Choroid plexus epithelial cell (primary cell): ENCODE measurements at places on chromosomes 5 and 9.
A peak's percentile ranks its signal among the peaks of the same experiment; 100 is the strongest.

GRCh38 chr5:179161901-179162300, 101.7 kb downstream of the ZNF354C start:
- no peak for DNase-seq

GRCh38 chr5:100434815-100435214, 100.4 kb upstream of the FAM174A start:
- DNase-seq = no peak

GRCh38 chr9:14515571-14516198, 177.5 kb downstream of the ZDHHC21 start:
- DNase-seq = no peak

DNA sequence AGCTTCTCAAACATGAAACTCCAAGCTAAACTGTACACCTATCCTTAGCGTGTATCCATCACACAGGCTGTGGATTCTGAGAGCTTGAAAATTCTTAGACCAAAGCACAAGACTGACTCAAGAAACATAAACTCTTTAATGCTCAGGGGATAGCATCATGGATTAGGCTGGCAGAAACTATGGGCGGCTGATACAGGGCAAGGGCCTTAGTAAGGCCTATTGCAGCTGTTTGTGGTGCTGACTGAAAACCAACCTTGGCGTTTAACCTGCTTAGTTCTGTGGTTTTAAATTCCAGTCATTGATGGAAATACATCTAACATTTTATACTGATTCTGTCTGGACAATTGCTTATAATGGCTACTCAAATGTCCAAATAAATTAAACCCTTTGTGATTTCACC, 183.7 kb downstream of the TLR4 start:
- no peak for DNase-seq

- DNase-seq = peak; percentile 23
These were observed 605 bp downstream of the CHSY3 start for GRCh38 chr5:129904667-129905472.

DNA sequence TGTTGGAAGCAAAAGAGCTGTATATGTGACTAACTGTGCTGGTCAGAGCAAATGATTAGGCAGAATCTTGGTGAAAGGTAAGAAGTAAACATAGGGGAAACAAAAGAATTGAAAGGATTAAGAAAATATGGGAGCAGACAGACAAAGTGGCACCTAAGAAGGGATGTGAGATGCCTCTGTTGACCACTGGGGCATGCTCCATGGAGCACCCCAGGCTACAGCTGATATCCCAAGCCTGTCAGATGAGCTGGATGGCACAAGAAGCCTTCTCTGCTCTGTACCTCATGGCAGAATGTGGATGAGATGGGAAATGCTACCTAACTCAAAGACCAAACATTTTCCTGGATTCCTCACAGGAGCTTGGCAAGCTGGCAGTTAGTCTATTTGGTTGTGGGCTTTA, 89.3 kb upstream of the SLIT3 start:
- DNase-seq = no peak

- DNase-seq = no peak
These were observed 96.1 kb upstream of the NR3C1 start for GRCh38 chr5:143499480-143500114.

- no peak for DNase-seq
These were observed 72.0 kb upstream of the NR4A3 start for GRCh38 chr9:99749641-99750040.

DNA sequence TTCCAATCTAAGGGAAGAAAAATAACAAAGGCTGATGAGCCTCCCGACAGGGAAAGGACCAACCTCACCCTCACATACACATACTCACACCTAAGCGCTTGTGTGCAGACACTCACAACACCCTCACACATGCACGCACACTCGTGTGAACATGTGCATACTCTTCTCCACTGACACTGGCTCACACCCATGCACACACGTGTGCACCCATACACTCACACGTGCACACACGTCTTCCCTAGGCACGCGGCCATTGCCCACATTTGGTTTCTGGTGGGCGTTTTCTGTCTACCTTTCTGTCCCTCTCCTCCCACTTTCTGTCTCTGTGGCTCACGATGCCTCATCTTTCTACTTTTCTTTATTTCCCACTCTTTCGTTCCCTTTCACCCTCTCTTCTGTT, 169.7 kb upstream of the MVB12B start:
- no peak for DNase-seq

- DNase-seq = no peak
These were observed 53.7 kb downstream of the ZNF622 start for GRCh38 chr5:16411741-16412455.

DNA sequence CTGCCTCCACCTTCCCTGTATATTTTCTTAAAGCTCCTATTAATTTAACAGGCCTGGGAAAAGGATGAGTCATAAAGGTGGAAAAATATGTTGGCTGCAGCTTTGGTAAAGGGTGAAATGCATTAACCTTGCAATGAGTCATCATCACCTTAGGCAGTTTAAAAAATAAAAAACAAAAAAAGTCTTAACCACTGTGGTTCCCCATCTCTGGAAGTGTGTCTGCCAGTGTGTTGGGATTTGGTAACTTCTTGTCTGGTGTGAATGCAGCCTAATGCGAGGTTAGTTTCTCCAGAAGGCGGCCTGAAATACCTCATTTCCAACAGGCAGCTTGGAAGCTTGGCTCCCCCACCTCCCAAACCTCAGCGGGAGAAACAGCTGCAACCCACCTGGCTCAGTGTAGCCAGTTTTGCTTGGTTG, 265.3 kb upstream of the GAS1 start:
- peak; percentile 52 for DNase-seq

DNA sequence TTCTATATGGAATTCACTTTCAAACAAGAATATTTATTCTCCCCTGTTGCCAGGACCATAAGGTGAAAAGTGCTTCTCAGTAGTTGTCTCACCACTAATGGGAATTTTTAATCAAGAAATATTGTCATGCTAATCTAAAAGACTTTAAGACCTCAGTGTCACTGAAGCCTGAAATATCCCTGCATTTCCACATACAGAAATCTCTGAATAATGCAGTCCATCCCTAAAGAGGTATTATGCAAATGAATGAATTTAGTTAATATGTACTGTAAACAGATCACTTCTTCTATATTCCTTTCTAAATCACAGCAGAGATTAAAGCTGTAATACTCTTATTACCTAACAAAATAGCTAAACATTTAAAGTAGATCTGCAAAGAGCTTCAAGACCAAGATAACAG, 531.1 kb upstream of the CDH6 start:
- no peak for DNase-seq

GRCh38 chr5:136311999-136312398, 53.3 kb downstream of the TRPC7 start:
- DNase-seq = no peak

GRCh38 chr5:84535281-84535680, 150.6 kb upstream of the EDIL3 start:
- peak; percentile 6 for DNase-seq

DNA sequence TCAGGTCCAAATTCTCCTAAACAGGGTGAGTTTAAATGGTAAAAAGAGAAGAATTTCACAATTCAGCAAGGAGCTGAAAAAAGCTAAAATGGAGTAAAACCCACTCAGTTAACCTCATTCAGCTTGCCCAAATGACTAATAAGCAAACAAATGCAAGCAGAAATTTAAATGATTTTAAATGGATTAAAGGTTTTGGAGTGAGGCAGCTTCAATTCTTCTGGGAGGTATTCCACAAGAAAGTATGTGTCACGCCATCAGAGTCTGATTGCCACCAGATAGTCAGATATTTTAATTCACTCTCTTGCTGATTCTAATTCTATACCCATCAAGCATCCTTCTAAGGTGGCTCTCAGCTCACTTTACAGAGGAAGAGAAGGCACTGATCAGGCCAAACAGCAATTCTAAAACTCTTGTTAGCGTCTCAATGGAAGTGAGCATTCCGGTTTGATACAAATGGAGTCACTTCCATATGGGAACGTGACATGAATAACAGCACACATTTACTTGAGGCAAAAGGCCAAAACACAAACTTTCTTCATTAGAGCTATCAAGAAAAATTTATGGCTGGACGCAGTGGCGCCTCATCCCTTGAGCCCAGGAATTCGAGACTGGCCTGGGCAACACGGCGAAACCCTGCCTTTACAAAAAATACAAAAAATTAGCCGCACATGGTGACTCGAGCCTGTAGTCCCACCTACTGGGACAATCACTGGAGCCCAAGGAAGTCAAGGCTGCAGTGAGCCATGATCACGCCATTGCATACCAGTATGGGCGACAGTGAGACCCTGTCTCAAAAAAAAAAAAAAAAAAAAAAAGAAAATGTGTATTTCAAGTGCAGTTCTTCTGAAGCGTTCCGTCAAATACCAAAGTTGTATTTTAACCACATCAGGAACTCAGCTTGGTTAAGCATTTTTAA, 2.0 kb downstream of the CLK4 start:
- peak; percentile 19 for DNase-seq

DNA sequence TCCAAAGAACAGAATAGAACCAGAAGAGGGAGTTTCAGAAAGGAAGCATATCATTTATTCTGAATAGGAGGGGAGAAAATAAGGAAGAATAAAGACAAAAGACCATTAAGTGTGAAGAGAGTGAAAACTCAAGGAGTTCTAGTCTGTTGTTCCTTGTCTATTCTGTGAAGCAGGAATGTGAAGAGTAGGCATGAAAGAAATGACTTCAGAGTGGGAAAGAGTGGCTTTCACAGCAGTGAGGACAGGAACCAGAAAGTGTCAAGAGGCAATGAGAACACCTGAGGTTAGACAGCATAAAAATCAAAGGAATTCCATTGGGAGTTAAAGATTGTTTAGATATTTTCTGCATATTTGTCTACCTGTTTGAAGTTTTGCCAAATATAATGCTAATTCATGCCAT, 768.8 kb upstream of the GRAMD2B start:
- no peak for DNase-seq

GRCh38 chr5:81829242-81829641, 78.3 kb upstream of the SSBP2 start:
- DNase-seq = no peak

DNA sequence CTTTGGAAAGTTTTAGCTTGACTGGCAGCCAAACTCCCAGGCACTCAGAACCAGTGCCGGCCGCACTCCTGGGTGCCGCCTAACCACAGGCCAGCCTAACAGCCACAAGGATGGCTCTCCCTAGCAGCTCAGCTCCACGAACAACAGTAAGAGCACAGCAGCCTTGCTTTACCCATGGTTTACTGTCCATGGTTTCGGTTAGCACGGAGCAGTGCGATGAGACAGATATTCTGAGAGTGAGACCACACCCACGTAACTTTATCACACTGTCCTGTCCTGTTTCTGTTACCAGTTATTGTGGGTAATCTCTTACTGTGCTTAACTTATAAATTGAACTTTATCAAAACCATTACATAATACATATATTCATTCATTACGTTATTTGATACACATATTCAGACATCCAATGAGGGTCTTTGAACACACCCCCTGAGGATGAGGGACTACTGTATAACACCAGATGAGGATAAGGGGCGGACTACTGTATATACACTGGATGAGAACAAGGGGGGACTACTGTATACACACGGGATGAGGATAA, 12.4 kb downstream of the CLPTM1L start:
- no peak for DNase-seq

DNA sequence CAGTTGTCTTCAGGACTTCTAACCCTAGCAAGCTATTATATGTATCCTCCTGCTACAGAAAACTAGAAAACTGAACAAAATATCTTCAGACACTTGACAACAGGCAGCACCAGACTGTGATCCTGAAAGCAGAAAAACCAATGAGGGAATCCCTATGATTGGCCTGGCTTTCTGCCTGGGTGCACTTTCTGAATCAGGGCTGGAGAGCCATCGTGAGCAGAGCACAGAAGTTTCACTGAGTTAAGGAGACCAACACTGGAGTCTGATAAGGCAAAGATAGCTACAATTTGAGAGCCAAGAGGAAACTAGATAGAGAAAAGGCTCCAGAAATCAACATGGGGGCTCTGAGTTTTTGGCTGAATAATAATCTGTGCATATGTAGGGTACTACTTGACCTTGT, 106.5 kb downstream of the FANCC start:
- DNase-seq = no peak

DNA sequence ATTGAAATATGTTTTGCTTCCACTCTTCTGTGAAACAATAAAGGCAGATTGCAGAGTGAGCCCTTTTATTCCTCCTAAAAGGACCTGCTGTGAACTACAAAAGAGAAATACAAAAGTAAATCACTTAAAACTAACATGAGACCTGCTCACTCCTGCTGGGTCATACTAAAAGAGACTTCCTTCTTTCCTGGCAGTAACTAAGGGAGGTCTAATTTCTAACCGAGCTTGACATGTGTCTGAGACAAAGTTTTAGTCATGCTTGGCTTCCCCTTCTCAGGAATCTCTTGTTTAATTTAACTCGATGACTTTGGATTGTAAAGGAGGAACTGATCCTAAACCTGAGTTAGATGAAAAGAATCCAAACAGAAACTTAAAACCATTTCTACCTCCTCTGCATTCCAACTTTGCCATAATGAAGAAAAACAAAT, 86.4 kb upstream of the CDH6 start:
- DNase-seq = peak; percentile 46

DNA sequence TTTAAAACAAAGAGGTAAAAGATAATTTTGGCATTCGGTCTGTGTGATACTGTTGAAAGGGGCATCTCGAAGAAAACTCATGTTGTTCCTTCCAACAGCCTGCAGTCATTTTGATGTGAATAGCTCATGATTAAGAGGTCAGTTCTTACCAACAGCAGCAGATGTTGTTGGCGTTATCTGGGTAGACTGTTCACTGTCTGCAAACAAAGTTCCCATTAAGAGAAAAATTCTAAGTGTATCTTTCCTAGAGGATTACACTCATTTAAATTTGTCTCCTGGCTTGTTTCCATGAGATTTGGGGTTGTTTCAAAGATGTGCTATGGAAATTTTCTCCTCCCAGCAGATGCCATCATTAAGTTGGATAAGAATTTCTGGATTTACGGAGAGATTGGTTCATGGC, 138.2 kb upstream of the RORB start:
- DNase-seq = no peak

DNA sequence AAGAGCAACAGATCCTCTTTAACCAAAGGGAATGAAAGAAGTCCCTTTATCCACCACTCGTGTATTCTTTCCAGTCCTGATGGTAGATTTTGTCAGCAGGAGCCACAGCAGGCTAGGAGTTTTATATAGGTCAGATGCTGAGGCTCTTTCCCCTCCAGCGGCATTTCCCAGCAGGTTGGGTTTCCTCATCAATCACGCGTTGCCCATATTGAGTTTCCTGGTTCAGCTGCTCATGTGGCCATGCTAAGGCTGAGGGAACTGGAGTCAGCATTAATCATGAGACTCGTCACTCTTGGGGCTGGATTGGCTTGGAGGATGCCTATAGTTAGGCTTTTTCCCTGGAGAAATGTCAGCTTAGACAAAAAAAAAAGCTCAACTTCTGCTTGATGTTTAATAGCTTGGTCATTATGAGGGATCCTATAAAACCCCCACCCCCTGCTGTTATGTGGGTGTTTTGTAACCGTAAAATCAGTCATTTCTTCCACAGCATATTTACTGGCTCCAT, 193.4 kb upstream of the GAS1 start:
- DNase-seq = peak; percentile 31

- no peak for DNase-seq
These were observed 451.0 kb upstream of the TUSC1 start for GRCh38 chr9:26129217-26129616.

DNA sequence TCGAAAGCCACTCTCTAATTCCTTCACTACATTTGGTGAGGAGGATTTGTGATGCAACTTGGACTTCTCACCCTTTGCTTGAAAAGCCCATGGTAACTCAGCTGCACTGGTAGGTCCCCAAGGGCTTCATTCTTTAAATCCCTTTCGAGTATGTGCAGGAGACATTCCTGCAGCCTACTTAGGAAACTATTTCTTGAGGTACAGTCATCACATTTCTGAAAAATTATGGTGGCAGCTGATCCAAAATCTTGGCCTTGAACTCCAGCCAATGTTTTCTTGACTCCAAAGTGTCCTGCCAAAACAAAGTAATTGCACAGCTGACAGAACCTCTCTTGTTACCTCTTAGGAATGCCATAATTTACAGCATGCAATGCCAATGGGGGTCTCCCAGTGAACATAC, 99.7 kb downstream of the NPR3 start:
- peak; percentile 87 for DNase-seq
